ENCODE measurements at places on chromosomes 1 and 21. TPM values are rescaled to one million over a fixed set of nuclear protein-coding genes. Genes with fewer than 3 reads are reported as not detected.

The TMEM52 gene
- total RNA-seq = 1.5 TPM

The CRYAA gene
- not detected for total RNA-seq

The CNIH3 gene
- total RNA-seq = 1.1 TPM

The RSPH1 gene
- total RNA-seq = 0.33 TPM

The C1orf167 gene
- not detected for total RNA-seq

Data from activated naive CD4-positive, alpha-beta T cell treated with anti-CD3 and anti-CD28 coated beads, Interleukin-2, amount 50 U/mL, for 72 hours (primary cell).